Retinal pigment epithelial cell (primary cell): ENCODE measurements at places on chromosomes 7 and 10.

DNA sequence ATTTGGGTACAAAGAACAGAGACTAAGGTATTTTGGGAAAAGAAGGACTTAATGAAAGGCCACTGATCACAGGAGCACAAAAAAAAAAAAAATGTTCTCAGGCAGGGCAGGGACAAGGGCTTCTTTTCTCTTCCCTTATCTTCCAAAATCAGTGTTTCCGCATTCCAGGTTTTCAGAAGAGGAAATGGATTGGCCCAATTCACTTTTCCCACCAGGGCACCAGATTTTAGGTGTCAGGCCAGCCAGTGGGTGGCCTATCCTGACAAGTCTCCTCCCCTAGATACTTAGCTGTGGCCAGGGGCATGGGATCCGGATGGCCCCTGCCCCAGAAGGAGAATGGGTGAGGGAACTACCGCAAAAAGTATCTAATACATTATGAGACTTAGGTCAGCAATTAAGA lies 88.9 kb upstream of the WAC start:
- DNase-seq, result no peak

DNA sequence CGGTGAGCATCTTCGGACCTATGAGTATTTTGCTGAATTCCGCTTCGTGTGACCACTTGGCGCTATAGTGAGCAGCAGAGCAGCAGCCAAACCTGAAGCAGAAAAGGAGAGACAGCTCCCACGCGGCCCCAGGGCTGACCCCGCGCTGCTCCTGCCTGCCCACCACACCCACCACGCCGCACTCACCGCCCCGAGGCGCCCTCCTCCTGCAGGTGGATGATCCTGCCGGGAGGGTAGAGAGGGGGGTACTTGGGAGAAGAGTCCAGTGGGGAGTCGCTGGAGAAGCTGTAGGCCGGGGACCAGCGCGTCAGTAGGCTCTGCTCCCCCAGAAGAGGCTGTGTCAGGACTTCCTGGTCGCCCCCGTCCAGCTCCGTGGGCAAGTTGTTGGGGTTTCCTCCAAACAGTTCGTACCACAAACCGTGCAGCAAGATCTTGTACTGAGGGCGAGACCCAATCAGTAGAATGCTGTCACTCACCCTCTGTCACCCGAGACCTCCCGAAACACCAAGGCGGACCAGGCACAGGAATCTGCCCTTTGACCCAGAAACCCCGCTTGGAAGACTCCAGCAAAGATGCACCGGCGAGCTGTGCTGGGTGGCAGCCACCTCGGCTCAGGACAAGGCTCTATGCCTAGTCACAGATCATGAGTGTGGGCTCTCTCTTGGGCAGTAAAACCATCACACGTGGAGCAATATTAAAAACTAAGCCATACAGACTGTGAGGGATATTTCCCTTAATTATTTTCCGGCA lies 37.6 kb downstream of the DAGLB start:
- no peak for DNase-seq

DNA sequence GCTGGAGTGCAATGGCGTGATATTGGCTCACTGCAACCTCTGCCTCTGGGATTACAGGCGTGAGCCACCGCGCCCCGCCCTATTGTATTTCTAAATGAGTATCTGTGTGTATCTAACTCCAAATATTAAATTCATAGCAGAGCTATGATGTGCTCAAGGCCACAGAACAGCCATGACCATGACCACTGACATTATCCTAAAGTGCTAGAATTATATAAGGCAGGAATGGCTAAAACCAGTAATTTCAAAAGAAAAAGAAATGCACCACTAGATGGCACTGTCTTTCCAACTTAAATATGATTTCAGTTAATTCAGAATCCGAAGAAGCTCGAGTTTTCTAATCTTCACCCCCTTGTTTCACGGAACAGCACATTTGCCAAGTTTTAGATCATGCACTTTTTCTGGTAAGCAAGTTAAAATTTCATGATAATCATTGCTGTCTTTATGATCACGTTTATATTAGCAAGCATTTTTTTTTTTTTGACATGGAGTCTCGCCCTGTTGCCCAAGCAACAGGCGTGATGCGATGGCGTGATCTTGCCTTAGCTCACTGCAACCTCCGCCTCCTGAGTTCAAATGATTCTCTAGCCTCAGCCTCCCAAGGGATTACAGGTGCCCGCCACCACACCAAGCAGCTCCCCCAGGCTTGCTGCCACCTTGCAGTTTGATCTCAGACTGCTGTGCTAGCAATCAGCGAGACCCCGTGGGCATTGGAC lies 65.3 kb downstream of the OR13A1 start:
- peak; percentile 22 for DNase-seq

DNA sequence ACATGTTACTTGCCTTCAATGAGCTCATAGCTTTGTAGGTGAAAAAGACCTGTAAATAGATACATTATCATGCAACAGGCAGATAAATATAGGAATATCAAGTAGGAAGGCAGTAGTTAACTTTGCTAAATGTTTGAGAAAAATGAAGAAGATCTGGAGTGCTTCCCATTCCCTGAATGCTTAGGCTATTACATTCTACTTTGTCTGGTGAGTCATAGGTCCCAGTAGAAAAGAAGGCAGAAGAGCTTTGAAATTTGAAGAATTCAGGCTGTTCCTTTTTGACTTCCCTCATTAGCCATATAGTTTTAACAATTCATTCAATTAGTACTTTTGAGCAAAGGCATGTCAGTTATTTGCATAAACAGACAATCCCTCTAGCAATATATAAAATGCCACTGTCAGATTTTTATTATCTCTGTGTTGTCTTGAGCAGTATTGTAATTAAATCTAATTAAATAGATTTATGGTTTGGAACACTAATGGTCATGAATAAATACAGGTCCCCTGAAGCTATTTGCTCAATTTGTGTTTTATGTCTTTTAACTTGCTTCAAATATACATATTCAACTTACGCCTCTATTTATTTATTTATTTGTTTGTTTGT lies 875.0 kb downstream of the REEP3 start:
- no peak for DNase-seq

GRCh38 chr7:40194745-40195144 lies 59.9 kb downstream of the SUGCT start:
- DNase-seq, result no peak

- DNase-seq, result no peak
Observed at GRCh38 chr7:92586841-92587240, 3.3 kb downstream of the FAM133B start.

DNA sequence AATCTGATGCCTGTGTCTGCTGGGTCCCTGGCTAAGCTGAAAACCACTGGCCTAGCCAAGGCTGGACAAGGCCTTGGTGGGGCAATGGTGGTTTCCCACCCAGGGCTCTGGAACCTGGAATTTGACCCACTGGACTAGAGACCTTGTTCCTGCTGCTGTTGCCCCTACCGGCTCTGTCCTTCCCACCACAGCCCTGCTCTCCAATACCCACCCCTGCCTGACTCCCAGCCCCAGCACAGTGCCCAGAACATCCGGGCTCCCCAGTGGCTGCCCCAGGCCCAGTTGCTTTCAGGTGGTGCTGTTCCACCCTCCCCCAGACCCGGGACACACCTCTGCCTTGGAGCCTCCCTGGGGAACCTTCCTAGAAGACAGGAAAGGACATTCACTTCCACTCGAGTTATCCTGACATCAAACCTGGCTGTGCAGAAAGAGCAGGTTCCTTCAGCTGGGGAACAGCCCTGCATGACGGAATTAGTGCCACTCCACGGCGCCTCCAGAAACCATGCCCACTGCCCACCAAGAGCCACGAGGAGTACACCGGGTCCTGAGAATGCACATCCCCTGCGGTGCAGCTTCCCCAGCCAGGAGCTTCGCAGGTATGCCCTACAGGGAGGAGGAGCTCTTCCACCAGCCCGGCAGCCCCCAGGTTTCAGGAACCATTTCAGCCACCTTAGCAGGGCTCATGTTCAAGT lies 152.8 kb downstream of the OAT start:
- no peak for DNase-seq

- no peak for DNase-seq
Observed at GRCh38 chr7:78284945-78285344, 486.4 kb downstream of the PHTF2 start.

GRCh38 chr10:31358688-31359330 lies 39.8 kb downstream of the ZEB1 start:
- DNase-seq, result no peak

DNA sequence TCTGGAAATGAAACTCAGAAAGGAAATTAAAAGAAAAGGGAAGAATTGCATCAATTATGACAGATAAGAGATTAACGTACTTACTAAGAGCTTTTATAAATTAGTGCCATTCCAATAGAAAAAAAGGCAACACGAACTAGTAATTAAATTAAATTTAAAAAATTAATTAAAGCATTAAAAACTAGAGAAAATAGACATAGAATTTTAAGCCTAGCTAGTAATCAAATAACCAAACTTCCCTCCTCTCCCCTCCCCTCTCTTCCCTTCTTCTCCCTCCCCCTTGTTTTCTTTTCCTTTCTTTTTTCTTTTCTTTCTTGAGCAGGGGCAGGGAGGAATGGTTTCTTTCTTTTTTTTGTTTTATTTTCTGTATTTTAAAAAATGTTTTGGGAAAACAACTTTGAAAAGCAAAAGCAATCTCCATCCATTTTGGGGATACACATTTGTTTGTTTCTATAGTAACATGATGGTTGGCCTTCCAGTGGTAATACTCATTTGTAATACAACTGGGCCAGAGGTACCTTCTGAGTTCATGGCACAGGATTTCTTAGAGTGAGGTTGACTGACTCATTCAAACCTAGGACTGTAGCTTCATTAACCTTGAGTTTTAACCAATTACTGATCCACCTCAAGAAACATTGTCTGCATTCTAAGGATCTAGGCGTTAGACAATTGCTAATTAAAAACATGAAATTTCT lies 132.6 kb downstream of the ST7 start:
- DNase-seq, result no peak

DNA sequence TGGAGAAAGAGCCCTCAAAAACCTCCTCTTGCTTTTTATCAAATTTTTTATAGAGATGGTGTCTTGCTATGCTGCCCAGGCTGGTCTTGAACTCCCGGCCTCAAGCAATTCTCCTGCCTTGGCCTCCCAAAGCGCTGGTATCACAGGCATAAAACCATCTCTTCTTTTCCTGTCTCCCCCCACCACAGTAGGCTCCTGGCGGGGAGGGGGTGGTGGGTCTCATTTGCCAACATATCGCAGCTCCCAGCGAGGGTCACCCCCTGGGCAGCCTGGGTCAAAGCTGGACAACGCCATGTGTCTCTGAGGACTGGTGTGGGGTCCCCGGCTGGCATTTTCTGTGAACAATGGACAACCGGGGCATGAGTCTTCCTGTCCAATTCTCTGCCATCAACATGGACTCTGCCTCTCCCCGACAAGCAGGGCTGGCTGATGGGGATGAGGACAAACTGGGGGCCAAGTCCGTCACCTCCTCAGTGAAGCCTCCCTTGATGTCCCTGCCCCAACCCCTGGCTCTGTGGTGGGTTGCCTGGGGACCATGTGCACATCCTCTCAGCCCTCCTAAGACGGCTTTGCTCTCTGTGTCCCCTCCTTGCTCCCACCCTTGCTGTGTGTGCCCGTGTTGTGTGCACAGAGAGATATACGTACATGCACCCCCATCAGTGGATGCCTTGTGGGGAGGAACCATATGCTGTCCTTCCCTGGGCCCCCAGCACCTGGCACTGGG lies 86.4 kb upstream of the GNA12 start:
- no peak for DNase-seq

DNA sequence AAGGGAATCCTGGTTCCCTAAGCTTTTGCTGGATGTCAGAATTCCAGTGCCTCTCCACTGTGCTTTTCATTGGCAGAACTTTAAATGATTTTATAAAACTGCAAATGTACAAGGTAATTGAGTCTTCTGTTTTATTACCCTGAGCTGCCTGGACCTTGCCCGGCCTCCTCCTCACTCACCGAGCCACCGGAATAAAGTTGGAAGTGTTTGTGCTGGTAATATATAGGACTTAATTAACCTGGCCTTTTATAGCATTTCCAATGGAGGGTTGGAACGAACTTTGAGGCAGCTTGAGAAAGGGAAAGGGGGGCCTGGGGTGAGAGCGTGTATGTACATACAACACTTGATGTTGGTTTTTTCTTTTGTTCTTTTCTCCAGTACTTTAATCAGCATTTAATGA lies 43.4 kb downstream of the ZNF503 start:
- no peak for DNase-seq

DNA sequence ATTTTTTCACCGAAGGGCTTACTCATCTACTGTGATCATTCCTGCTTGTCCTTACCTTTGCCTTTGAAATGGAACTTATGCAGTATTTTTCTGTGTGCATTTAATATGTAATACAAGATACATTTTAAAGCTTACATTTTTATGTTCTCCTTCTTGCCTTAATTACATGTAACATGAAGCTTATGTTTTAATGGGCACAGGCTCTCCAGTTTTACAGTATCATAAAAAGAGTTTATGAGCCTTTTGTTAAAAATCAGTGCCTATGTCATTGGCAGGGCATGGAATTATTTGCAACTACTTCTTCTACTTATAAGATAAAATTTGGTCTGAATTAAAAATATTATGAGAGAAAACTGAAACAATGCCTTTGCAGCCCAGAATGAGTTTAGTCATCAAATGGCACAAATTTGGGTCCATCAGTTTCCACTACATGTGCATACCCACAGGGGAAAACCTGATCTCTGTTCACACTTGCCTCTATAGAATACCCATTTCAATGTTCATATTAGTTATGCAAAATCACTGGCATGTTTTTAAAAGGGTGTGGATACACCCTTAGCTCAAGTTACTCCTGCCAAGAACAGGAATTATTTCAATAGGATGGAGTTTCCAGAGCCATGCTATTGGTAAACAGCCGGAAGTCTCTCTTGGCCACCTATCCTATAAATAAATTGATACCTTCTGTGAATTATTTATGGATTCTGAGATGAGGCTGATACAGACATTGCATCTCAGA lies 27.9 kb upstream of the WNT16 start:
- DNase-seq, result no peak

- DNase-seq, result no peak
Observed at GRCh38 chr7:8143151-8143874, 118.7 kb downstream of the ICA1 start.

DNA sequence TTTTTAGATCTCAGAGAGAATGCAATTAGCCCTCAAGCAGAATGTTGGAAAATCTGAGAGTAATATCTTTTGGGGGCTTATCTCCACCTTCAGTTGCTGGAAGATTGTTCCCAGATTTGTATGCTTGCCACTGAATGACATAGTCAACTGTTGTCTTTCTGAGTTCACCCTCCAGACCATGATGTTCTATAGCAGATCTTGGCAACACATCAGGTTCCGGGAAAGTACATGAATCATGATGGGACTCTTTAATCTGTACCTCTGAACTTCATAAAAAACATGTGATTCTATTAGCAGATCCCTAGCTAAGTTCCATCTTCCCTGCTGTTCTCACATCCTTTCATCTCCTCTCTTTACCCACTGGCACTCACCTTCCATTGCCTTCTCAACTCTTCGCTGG lies 68.9 kb downstream of the PLCE1 start:
- no peak for DNase-seq

- no peak for DNase-seq
Observed at GRCh38 chr10:5545778-5546710, 21.3 kb downstream of the CALML3 start.

DNA sequence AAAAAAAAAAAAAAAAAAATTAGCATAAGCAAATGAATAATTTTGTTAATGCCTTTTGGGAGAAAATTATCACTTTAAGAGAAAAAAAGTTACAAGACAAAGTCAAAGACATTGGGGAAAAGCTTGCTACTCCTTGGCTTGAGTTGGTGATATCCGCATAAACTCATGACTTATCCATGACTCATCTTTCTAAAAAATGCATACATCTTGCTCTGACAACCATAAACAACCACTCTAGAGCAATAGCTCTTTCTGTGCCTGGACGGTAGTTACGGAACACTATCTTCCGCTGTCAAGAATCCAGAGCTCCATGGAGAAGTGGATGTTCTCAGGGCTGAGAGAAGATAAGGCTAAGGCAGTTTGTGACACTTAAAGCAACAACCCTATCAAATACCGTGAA lies 281.1 kb upstream of the PFKP start:
- no peak for DNase-seq
